ENCODE measurements at places on chromosomes 4 and X.

DNA sequence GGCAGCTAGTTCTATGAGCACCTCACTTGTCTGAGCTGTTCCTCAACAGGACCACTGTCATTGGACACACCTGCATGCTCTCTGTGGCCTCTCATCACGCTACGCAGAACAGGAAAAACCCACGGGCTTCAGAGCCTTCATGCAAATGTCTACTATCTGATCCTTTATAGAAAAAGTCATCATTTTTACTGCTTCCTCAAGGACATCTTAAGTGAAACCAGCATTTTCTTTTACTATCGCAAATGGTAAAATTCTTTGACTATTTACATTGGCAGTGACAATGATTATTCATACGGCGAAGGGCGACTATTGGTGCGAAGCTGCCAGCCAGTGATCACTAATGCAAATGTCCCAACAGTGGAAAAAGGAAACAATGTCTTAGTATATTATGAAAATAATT is 147.0 kb downstream of the AFAP1 start:
- no peak for DNase-seq
- H3K4me1 ChIP-seq: no peaks in the 10 kb centered on the region
- H3K27ac ChIP-seq: no peak overlapping the region
- H3K36me3 ChIP-seq: no peaks in the 10 kb centered on the region
- no peak overlapping the region for H3K4me3 ChIP-seq

DNA sequence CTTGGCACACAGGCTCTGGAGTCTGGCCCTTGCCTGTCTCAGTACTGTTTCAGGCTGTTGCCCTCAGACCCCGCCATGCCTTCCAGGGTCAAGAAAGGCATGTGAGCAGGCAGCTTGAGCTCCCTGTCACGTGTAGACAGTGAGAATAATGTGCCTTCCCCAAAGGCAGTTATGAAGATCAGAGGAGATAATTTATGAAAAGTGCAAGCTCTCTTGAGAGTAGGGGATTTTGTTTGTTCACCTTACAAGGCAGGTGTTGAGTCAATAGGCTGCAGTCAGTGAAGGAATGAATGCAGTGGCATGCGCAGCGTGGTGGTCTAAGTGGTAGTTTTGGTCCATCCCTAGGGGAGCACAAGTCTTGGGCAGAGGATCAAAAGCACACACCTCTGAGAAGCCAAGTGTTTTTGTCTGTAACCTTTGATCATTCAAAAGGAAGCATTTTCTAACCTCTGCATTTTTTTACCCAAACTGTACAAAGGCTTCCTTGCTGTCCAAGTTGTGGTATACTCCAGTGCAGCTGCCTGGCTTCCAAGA is 14.4 kb downstream of the HADH start:
- no peak for DNase-seq
- H3K27ac ChIP-seq: no peak overlapping the region
- no peak overlapping the region for H3K4me3 ChIP-seq

- H3K4me1 ChIP-seq: no peaks in the 10 kb centered on the region
- no peak overlapping the region for H3K27ac ChIP-seq
- no peaks in the 10 kb centered on the region for H3K36me3 ChIP-seq
- H3K4me3 ChIP-seq: no peak overlapping the region
- H3K27me3 ChIP-seq: no peaks in the 10 kb centered on the region
These were observed 94.7 kb upstream of the CBLL2 start for GRCh38 chrX:22177950-22178515.

DNA sequence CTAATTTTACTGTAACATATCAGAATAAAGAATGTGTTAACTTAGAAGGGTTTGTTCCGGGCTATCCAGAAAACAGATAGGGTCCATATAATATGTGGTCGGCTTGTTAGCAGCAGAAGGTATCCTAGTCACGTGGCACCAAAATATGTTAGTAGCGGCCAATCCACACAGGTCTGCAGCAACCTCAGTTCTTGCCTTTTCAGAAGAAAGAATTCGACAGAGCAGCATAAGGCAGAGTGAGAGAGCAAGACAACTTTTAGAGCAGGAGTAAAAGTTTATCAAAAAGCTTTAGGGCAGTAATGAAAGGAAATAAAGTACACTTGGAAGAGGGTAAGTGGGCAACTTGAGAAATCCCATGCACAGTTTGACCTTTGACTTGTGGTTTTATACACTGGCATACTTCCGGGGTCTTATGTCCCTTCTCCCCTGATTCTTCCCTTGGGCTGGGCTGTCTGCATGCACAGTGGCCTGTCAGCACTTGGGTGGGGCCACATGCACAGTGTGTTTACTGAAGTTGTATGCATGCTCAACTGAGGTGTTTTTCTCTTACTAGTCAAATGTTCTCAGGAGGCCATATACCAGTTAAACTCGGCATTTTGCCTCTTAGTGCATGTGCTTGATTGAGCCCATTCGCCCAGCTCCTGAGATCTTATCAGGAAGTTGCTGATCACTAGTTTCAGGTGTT is 37.0 kb upstream of the ABCG2 start:
- no peaks in the 10 kb centered on the region for H3K4me1 ChIP-seq
- no peak for DNase-seq
- H3K36me3 ChIP-seq: no peaks in the 10 kb centered on the region
- H3K4me3 ChIP-seq: no peak overlapping the region
- H3K27me3 ChIP-seq: no peaks in the 10 kb centered on the region

DNA sequence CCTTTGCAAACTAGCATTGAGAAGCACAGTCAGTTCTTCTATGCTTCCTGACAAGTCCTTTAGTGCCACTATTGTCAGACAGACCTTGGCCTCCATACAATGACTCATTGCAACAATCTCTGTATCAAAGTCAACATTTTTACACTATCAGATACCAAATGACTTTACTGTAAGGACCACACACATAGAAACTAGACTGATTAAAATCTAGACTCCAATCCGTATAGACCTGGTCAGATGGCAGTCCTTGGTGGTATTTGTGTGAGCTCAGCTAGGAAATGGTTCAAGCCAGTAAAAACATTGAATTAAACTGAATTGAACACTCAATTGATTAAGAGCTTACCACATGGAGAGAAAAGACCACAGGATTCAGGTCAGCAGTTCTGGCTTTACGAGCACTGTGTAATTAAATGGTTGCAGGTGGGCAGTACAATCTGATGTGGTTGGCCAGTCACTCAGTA is 549.8 kb upstream of the LCORL start:
- no peaks in the 10 kb centered on the region for H3K36me3 ChIP-seq
- H3K27me3 ChIP-seq: no peaks in the 10 kb centered on the region
- no peaks in the 10 kb centered on the region for H3K4me1 ChIP-seq
- no peak overlapping the region for H3K4me3 ChIP-seq
- no peak for DNase-seq
- no peak overlapping the region for H3K27ac ChIP-seq

- no peak for DNase-seq
- no peaks in the 10 kb centered on the region for H3K27me3 ChIP-seq
- H3K36me3 ChIP-seq: no peaks in the 10 kb centered on the region
These were observed 2.8 kb downstream of the PNMA5 start for GRCh38 chrX:152991123-152991522.

DNA sequence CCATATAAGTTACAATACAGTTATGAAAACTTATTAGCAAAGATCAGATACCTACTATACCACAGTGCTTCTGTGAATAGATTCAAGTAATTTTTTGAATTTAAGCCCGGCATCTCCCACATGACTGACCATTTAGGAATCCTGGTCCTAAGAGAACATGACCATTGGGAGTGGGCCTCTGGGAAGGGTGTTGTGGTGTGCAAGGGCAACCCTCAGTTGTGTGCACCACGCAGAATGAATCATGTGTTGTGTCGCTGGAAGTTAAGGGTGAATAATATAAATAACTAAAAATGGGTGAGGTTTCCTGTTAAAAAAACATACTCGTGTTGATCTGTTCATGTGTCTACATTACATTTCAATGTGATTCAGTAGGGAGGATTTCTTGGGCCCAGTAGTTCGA is 15.5 kb downstream of the CPE start:
- no peaks in the 10 kb centered on the region for H3K27me3 ChIP-seq
- H3K27ac ChIP-seq: no peak overlapping the region
- H3K36me3 ChIP-seq: no peaks in the 10 kb centered on the region
- no peaks in the 10 kb centered on the region for H3K4me1 ChIP-seq
- DNase-seq: no peak
- H3K4me3 ChIP-seq: no peak overlapping the region

- H3K4me3 ChIP-seq: no peak overlapping the region
- H3K27me3 ChIP-seq: no peaks in the 10 kb centered on the region
- H3K36me3 ChIP-seq: no peaks in the 10 kb centered on the region
- no peak for DNase-seq
- no peak overlapping the region for H3K27ac ChIP-seq
- no peaks in the 10 kb centered on the region for H3K4me1 ChIP-seq
These were observed 72.1 kb downstream of the COL4A5 start for GRCh38 chrX:108511721-108512120.

DNA sequence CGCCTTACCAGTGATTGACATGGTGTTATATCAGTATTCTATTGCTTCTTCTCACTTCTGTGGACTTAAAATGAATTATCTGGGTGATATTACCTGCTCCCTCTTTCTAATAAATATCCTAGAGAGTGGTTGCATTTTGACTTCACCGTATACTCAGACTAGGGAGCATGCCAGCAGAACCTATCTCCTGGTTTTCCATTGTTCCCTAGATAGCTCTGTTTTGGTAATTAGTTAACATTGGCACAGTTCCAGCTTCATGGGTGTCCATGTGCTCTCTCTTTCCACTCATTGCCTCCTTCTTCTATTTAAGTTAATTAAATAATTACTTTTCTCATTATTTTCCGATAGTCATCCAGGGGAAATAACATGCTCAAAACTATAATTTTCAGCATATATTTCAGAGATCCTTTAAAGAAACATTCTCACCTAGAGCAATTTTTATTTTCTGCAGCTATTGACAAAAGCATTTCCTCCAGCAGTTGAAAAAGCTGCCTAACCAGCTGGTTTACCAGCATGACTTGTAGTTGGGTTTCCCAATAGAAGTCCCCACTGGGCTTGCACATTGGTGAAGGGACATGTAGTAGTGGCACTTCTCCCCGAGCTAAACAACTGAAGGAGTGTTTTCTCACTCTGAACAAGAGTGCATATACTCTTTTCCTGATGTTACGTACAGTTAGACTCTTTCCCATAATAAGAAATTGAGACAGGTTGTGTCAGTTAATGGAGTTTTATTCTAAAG is 27.9 kb upstream of the PAPSS1 start:
- H3K36me3 ChIP-seq: no peaks in the 10 kb centered on the region
- no peak overlapping the region for H3K27ac ChIP-seq

DNA sequence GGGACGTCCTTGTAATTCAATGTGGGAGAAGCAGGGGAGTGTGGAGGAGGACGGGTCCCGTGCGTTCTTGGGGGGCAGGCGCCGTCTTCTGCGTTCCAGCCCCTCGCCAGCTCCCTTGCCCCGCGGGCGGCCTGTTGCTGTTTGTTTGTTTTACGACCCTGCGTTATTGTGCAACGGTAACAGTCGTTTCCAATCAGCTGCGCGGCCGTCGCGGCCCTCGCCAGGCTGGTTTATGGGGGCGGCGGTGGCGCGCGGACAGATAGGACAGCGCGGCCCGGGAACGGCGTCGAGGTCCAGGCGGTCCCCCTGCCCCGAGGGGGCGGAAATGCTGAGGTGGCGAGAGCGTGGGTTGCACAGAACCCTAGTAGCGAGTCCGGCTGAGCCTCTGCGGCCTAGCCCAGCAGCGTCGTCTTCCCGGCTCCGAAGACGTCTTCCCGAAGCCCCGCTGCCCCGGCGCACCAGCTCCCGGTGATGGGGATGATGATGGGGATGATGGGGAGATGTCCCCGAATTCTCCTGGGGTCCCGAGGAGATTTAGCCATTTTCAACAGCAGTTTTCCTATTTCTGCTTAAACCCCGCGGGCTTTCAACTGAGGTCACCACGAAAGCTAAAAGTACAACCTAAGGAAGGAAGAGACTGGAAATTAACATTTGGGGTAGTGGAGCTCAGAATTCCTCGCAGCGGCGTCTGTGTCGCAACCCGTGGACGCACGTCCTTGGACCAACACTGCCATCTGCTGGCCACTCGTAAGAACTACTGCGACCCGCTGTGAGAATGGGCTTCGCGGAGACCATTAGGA is 4.8 kb downstream of the PDGFRA start:
- no peaks in the 10 kb centered on the region for H3K36me3 ChIP-seq
- DNase-seq: peak; percentile 79
- peak overlapping the region; percentile 33 for H3K27ac ChIP-seq
- peaks cover 5% of the 10 kb centered on the region for H3K27me3 ChIP-seq
- peak overlapping the region; percentile 32 for H3K4me3 ChIP-seq

GRCh38 chr4:77073981-77074380 is 1.8 kb downstream of the CCNI start:
- peak overlapping the region; percentile 73 for H3K27ac ChIP-seq
- H3K4me1 ChIP-seq: peaks cover 29% of the 10 kb centered on the region
- no peak for DNase-seq
- no peaks in the 10 kb centered on the region for H3K36me3 ChIP-seq
- H3K27me3 ChIP-seq: no peaks in the 10 kb centered on the region

DNA sequence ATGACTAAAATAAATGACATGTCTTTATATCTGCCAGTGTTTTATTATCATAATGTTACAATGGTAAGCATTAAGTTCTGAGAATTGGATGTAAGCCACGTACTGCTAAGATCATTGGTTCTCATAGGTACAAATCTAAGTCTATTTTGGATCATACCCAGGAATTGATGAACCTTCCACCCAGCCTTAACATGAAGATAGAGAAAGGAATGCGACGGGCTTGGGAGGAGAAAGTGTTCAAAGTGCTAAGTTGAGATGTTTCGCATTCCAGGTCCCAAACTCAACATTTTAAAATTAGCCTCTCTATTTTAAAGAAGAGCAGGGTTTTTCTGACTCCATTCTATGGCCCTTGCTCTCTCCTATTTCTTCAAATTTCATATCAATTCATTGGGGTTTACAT is 54.9 kb upstream of the FRAS1 start:
- H3K4me1 ChIP-seq: no peaks in the 10 kb centered on the region
- no peaks in the 10 kb centered on the region for H3K27me3 ChIP-seq
- no peaks in the 10 kb centered on the region for H3K36me3 ChIP-seq
- DNase-seq: no peak

DNA sequence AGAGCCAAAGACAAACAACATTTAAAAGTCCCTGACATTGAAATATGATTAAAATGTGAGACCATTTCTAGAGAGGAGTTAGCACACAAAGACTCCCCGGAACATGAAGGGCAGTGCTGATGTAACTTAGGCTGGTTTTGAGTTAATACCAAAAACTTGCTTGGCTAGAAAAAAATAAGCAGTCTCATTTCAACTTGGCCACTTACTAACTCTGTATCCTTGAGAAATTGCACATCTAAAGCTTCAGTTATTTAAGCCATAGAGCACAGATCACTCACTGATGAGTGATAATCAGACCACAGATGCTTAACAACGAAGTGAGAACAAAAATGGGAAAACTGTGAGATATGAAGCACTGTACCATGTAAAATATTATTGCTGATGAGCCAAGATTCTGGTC is 65.9 kb upstream of the MAOA start:
- no peak for DNase-seq
- peak overlapping the region; percentile 11 for H3K4me3 ChIP-seq
- peaks cover 1% of the 10 kb centered on the region for H3K4me1 ChIP-seq
- no peaks in the 10 kb centered on the region for H3K36me3 ChIP-seq
- peak overlapping the region; percentile 28 for H3K27ac ChIP-seq

DNA sequence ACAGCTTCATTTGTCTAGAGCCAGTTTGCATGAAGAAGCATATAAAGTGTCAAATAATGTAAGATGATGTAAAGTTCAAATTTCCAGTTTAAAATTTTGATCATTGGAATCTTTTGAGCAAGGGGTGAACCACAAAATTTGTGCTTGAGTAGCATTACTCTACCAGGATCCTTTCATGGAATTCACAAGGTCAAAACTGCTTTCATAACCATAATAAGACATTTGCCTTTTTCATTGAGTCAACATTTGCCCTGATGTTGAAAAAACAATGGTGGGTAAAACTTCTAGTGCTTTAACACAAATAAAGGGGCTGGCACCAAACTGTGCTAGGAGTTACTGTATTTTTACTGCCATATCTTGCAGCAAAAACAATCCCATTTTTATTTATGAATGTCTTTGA is 142.2 kb downstream of the GLRA3 start:
- H3K27me3 ChIP-seq: peaks cover 4% of the 10 kb centered on the region
- DNase-seq: no peak
- no peak overlapping the region for H3K4me3 ChIP-seq
- H3K36me3 ChIP-seq: no peaks in the 10 kb centered on the region
- H3K4me1 ChIP-seq: no peaks in the 10 kb centered on the region

Measured in liver (tissue), 10 donors.